Activated T-cell treated with anti-CD3 and anti-CD28 coated beads, Interleukin-2, amount 50 U/mL, for 4 hours (primary cell): ENCODE measurements at places on chromosomes 1 and 21. TPM values are rescaled to one million over a fixed set of nuclear protein-coding genes. Genes with fewer than 3 reads are reported as not detected.

The VANGL2 gene
- total RNA-seq, result 0.08 TPM

The KDF1 gene
- not detected for total RNA-seq

DNA sequence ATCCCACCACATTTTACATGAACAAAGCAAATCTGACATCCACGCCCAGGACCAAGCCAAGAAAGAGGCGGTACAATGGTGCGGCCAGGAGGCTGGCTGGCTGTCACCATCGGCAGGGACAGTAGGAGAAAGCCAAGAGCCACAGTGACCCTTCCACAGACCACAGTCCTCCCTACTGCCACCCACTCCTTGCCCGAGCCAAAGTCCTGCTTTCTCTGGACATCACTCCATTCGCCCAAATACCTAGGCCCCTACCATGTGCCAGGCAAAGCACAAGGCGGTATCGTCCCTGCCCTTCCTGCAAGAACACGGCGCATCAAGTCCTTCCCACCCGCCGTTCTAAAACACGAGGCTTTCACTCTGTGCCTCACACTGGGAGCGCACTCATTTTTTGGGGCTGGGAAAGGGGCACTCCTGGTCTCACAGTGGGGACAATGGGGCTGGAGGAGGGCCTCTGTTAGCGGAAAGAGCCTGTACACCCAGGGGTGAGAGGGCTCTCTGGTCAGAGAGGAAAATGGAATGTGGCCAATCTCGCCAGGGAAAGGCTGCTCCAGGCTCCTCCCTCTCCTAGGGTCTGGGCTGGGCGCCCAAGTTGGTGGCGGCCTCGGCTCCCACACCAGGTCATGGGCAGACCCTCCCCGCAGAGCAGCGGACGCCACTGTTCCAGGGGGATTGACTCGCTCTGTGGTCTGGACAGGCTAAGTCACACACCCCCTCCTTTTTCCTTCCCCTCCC, 26.5 kb downstream of the SSBP3 start:
- no peak for DNase-seq

DNA sequence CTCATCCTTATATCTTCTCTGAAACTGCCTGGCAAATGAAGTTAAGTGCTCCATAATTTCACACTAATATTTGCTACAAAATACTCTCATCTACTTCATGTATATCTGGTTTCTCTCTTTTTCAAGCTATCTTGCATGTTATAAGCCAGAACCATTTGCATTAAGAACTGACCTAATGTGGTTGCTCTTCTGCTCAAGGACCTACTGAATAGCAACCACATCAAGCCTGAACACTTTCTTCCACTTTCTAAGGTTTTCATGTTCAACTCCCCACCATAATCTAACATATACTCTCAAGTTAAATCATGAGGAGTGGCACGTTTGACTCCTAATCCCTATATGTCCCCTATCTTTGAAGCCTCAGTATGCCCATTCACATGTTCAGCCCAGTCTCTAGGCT, 27.2 kb downstream of the RGS1 start:
- DNase-seq, result no peak

GRCh38 chr1:110957798-110958197, 5.9 kb downstream of the LRIF1 start:
- no peak for DNase-seq
